Renal cortex interstitium (tissue), 15 donors: ENCODE measurements at places on chromosomes 4 and X. TPM values are rescaled to one million over a fixed set of nuclear protein-coding genes. Genes with fewer than 3 reads are reported as not detected.

The FAM156B gene
- polyA plus RNA-seq = 22.9 TPM

The CENPVL2 gene
- not detected for polyA plus RNA-seq

The CEP44 gene
- polyA plus RNA-seq = 19.5 TPM

The DDIT4L gene
- 3.1 TPM for polyA plus RNA-seq

The MECP2 gene
- polyA plus RNA-seq = 34.2 TPM

The MAGIX gene
- 6.9 TPM for polyA plus RNA-seq

The LRIT3 gene
- 0.84 TPM for polyA plus RNA-seq

The TLL1 gene
- polyA plus RNA-seq = 2.1 TPM

The PDZD4 gene
- 11.5 TPM for polyA plus RNA-seq

The STAP1 gene
- polyA plus RNA-seq = 0.33 TPM

The SCML2 gene
- 8.7 TPM for polyA plus RNA-seq

The STS gene
- polyA plus RNA-seq = 7.0 TPM

The CXCL1 gene
- 0.89 TPM for polyA plus RNA-seq

The FAM9B gene
- polyA plus RNA-seq = 0.22 TPM

The TRMT2B gene
- polyA plus RNA-seq = 12.1 TPM

GRCh38 chrX:31057691-31058090, 14.2 kb downstream of the FTHL17 start:
- no peak for DNase-seq

GRCh38 chrX:134797390-134797700, 139.1 kb upstream of the PLAC1 start:
- no peak for DNase-seq

GRCh38 chr4:168540503-168541265, 43.8 kb downstream of the PALLD start:
- no peak for DNase-seq

DNA sequence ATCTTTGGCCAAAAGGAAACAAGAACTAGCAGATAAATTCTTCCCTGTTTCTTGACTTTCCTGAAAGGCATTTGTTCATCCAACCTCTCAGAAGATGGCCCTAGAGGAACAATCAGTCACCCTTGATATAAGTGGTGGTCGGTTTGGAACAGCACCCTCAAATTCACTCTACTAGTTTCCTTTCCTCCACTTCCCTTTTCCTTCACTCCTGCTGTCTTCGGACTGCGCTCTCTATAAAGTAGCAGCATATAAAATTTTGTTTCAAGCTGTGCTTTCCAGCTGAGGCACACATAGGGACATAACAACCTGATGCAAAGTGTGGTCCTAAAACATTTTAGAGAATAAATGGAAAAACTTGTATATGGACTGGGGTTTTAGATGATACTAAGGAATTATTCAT, 29.0 kb upstream of the MOB1B start:
- DNase-seq = no peak

- no peak for DNase-seq
Measured at GRCh38 chrX:66164931-66165330, 884 bp downstream of the HEPH start.

DNA sequence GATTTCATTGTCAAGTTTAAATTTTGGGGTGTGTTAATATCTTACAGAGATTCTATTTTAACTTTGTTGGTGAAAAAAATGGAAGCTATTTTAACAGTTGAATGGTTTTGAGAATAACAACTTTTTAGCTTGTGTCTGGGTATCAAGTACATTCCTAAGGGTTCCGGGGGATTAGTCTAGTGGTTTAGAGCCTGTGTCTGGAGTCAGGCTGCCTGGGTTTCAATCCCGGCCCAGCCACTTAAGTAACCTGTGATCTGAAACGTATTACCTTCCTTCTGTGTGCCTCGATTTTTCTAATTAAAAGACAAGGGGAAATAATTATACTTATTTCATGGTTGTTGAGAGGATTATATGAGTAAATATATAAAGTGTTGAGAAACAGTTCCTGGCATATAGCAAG, 288.6 kb upstream of the NR3C2 start:
- DNase-seq = no peak

GRCh38 chr4:122917731-122918130, 4.7 kb downstream of the NUDT6 start:
- no peak for DNase-seq

DNA sequence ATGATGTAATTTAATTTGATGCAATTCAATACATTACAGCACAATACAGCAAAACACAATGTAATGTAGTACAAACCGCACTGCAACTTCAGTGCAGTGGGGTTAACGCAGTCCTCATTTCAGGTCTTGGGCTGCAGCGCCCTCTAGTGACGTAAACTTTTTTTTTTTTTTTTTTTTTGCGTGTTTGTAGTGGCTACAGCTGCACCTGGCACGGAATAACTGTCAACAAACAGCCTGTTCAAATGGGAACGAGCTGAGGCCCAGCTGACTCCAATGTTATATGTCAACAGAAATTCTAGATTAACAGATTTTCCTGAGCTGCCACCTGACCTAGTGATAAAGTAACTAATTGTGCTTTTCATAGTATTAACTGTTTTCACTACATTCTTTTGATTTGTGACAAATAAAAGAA, 33.5 kb upstream of the RASSF6 start:
- DNase-seq = no peak

GRCh38 chrX:146451136-146451535, 358.4 kb upstream of the CXorf51B start:
- DNase-seq = no peak

DNA sequence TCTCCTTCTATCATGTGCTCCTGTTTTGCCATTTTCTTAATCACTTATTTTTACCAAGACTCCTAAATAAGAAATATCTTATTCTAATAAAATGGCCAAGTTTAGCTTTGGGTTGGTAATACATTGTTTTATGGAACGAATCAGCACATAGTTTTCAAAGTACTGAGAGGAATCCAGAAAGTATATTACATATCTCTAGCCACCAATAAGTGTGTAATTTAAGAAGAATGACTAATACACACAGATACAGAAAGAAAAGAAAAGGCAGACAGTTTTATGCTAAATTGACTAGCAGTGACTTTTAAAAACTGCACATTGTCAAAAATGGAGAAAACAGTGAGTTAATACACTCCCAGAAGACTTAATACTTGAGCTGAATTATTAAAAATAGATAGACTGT, 167.0 kb upstream of the IL15 start:
- DNase-seq = no peak

- DNase-seq = no peak
Measured at GRCh38 chr4:47251348-47252135, 212.0 kb downstream of the COMMD8 start.

DNA sequence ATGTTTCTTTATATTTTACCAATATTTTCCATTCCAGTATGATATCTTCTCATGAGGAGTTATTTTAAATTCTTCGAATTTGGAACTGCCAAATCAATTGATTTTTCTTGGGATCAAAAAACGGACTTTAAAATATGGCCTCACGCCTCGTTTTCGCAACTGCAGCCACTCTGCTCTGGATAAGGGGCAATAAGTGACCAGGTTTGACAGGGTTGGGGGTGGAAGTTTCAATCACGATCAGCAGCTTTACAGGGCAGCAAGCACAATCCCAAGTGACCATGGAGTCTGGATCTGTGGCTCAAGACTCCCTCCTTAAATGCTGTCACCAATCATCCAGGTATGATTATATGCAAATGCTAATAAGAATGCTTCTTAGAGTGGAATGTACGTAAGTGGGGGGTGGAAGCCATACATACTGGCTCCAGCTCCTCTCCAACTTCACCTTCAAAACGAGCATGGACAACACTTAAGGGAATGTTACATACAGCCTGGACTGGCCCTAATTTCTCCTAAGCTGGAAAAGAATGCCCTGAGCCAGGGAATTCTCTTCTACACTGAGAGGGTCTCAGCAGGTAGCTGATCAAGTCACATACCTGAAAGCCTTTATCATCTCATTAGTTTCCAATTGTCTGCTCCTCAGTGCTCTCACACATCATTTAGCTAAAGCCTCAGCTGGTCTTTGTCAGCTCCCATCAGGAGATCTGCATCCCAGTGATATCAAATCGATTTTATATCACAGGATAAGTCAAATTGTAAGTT, 176.9 kb upstream of the DCAF8L1 start:
- no peak for DNase-seq

GRCh38 chrX:103585411-103586313, at the start of gene TCEAL4:
TSS of gene TCEAL4 (plus strand) at chrX:103585515. CDS start at chrX:103586676, 1,161 bp downstream.
- DNase-seq = no peak

DNA sequence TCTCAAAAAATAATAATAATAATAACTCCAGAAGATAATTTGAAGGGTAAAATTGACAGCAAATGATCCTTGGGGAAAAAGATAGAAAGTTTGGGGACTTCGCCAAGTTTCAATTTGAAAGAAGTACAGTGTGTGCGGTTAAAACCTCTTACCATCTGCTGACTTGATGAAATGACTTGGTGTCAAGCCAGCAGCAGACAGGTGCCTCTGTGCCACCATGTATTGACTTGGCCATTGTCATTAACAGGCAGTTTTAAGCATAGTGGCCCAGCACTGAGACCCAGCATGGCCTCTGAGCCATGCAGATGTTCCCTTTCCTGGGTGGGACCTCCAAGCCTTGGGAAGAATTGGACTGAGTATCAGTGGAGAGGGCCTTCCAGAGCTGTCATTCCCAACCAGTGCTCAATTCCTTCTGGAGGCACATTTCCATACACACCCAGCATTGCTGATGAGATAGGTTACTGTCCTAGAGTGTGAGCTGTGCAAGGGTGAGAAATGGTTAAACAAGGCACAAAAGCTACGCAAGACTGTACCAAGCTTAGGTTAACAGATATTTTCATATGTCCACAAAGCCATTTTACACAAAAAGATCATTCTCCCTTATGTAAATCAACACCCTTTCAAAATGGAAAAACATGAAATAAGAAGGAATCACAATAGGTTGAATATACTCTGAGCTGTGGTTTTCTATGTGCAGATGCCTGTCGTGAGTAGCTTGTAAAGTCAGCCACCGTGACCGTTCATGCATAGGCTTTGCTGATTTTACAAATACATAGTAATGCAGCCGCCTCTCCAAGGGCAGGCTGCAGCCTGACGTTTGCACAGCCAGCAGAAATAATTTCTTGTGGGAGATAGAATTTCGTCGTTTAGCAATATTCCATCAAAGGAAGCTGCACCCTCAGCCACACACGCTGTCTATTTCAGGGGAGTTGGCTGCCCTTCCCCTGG, 59.4 kb upstream of the FBXW7 start:
- DNase-seq = no peak

DNA sequence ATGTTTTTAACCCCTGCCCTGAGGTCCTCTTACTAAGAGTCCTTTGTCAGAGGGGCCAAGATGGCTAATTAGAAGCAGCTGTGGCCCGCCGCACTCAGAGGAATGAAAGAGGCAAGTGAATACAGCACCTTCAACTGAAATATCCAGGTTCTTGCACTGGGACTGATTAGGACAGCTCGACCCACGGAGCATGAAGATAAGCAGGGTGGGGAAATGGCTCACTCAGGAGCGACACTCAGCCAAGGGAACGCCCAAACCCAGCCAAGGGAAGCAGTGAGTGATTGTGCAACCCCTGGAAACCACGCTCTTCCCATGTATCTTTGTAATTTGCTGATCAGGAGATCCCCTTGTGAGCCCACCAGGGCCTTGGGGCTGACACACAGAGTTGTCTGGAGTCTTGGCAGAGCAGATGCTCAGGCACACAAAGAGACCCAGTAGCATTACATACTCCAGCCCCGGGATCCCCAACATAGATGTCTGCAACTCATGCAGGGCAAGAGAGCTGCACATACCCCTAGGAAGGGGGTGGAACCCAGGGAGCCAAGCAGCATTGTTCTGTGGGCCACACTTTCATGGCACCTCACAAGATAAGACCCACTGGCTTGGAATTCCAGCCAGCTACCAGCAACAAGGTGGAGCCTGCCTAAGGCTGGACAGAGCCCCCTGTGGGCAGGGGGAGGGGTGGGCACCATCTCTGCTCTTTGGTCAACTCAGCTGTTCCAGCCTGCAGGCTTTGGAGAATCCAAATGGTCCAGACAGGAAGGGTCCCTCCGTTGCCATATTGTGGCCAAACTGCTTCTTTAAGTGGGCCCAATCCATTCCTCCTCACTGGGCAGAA, 23.3 kb downstream of the F8A3 start:
- DNase-seq = no peak

DNA sequence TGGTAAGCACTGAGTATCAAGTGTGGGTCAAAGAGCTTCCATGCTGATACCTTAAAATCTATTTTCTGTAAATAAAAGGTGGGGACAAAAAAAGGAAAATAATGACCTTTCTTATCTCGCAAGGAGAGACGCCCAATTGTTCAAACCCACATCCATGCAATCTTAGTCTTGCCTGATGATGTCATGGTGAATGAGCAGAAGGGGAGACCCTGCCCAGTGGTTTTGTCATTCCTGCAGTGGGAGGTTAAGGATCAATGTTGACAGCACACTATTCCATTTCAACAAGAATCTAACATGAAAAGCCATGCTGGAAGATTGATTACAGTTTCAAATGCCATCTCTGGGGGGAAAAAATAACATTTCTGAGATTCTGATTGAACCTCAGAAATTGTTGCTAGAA, 40.7 kb upstream of the PUDP start:
- DNase-seq = no peak

- no peak for DNase-seq
Measured at GRCh38 chrX:19863212-19863856, 24.1 kb downstream of the SH3KBP1 start.

DNA sequence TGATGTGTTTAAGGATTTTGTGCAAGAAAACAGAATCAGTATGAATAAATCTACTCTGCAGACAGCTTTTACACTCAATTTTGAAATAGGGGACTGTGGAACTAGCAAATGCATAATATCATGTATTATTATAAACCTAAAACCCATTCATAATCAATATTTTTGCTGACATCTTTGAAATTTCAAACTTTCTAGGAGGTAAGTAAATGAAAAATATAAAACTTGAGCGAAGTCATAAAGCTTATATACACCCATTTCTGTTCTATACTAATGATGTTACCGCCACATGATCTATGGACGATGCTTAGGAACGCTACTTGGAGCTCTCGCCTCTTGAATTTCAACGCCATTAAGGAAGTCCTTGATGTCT, 38.1 kb downstream of the ADGRA3 start:
- no peak for DNase-seq

DNA sequence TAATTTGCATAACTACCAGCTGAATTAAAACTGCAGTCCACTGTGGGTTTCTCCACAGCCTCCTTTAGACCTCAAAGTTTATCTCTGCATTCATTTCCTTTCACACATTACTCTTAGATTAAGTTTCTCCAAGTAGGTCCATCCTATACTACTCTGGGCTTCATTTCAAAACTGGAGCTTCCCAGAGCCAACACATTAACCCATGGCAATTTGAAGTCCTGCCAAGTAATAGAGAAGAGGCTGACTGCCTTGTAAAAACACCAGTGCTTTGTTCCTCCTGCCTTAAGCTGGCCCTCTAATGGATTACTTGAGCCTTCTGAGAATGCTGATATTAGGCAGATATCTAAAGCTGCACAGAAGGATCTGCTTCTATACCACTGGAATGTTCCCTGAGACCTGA, 997.2 kb upstream of the SLIT2 start:
- no peak for DNase-seq

DNA sequence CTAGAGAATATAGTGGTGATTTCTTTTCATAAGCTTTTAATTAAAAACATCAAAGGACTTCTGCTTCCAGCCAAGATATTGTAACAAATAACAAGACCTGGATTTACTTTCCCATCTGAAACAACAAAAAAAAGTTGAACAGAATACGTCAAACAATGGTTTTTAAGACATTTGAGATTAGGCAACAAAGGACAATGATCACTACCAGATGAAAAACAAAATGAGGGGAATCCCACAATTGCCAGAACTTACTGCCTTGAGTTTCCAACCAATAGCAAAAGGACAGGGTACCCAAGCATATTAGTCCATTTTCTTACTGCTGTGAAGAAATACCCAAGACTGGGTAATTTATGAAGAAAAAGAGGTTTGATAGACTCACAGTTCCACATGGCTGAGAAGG, 341.4 kb upstream of the INTU start:
- no peak for DNase-seq
